ENCODE measurements at places on chromosomes 13 and 19.

DNA sequence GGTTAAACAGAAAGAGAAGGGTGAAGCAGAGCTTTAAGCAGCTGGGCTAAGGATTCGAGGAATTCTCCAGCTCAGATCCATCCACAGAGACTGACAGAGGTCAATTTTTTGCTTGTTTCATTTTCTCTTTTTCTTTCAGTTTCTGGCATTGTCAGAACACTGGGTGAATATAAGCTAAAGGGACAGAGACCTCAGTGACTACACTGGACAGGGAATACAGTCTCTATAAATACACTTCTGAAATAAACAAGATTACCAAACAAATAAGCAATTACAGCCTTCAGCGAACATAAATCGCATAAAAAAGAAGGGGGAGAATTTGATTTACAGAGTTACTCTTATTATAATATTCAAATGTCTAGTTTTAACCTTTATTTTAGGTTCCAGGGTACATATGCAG is 3.7 kb upstream of the ZNF441 start:
- DNase-seq, result no peak

GRCh38 chr13:19645000-19645399 is 11.5 kb downstream of the MPHOSPH8 start:
- DNase-seq, result no peak

- no peak for DNase-seq
These were observed 5.6 kb upstream of the CDC34 start for GRCh38 chr19:525857-526419.

GRCh38 chr19:52542984-52543664 is 15.7 kb downstream of the ZNF808 start:
- no peak for DNase-seq

- no peak for DNase-seq
These were observed 46.4 kb upstream of the ZNF536 start for GRCh38 chr19:30325676-30326392.

GRCh38 chr13:28583651-28584091 is 75.3 kb upstream of the POMP start:
- DNase-seq, result no peak

- no peak for DNase-seq
These were observed 752.8 kb downstream of the LIG4 start for GRCh38 chr13:107462501-107462900.

GRCh38 chr13:40241125-40241798 is 425.2 kb downstream of the FOXO1 start:
- no peak for DNase-seq

GRCh38 chr13:51584731-51585672 is 740 bp downstream of the WDFY2 start:
- peak; percentile 79 for DNase-seq

DNA sequence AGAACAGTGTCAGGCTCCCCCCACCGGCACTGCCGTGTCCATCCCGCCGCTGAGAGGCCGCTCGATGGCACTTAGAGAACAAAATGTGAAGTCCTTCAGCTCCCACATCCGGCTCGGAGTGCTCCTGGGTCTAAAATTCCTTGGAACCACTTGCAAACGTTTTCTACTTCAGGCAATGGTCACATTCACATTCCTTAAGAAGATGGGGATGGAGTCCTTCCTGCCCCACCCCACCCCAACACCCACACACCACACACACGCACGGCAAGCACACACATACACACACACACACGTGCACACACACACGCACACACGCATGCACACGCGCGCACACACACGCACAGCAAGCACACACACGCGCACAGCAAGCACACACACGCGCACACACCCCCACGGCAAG is 83.4 kb downstream of the SOX1 start:
- DNase-seq, result no peak

DNA sequence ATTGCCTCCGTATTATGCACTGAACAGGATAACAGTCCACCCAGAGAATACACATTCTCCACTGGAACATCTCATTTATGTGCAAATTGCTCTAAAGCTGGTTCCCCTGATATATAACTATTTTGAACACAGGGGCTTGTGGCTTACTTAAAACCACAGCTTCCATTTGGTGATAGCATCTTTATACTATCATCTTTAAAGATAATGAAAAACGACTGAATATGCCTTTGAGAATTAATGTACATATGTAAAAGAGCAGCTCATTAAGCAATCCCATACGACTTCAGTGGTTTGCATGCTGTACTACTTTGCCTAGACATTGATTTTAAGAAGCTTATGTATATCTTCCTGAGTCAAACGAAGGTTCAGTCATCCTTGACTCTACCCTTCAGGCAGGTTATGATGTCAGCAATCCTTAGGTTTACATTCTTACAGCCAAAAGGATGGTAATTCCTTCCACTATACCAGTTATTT is 40.8 kb downstream of the BRD4 start:
- no peak for DNase-seq

GRCh38 chr13:97477844-97478243 is 43.9 kb downstream of the RAP2A start:
- no peak for DNase-seq

DNA sequence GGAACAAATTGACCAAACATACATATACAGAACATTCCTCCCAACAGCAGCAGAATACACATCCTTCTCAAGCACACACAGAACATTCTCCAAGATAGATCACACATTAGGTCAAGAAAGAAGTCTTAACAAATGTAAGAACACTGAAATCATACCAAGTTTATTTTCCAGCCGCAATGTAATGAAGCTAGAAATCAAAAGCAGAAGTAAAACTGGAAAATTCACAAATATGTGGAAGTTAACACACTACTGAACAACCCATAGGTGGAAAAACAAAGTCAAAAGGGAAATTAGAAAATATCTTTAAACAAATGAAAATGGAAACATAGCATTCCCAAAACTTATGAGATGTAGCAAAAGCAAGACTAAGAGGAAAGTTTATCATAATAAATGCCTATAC is 692.6 kb downstream of the DIAPH3 start:
- no peak for DNase-seq

DNA sequence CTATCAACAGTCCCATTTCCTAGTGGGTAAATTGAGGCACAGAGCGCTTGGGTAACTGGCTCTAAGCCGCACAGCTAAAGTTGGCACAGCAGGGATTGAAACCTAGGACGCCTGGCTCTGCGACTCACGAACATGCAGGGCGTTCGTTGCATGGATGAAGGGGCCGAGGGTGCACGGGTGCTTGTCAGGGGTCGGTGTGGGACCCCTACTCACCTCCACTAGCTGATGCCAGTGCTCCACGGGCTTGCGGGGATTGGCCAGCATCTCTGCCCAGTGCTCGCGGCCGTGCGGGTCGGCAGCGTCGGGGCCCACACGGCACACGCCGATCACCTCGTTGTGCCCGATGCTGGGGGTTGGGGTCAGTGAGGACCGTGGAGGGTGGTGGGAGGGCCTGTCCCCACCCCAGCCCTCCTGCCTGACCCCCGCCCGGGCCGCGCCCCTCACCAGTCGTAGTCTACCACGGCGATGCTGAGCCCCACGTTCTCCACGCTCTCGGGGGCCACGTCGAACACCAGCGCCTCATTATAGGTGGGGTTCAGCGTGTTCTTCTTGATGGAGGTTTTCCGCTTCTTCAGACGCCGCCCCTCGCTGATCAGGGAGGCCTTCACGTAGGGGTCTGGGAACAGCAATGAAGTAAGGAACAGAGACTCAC is 14.6 kb downstream of the SYT3 start:
- no peak for DNase-seq

GRCh38 chr19:57903618-57904184 is 12.7 kb downstream of the ZNF417 start:
- DNase-seq, result no peak

GRCh38 chr13:97384371-97384770 is 49.6 kb upstream of the RAP2A start:
- DNase-seq, result no peak

DNA sequence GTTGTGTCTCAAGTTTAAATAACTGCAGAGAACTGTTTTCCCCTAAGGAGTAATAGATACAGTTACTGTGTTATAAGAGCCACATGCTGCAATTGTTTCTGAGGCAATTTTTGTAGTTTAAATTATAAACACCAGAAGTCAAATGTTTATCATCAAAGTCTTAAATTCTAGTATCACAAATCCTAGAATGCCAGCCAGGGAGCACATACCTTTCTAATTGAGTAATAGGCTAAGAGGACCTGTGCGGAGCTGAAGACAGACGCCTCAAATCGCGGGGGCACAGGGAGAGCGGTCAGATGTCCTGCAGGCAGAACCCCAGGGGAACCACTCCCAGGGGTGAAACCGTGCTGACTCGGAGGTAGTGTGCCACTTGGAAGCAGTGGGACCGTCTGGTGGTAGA is 65.2 kb upstream of the TNFRSF19 start:
- DNase-seq, result no peak

GRCh38 chr19:14402332-14403144 is 16.6 kb downstream of the DDX39A start:
- no peak for DNase-seq

GRCh38 chr19:16417660-16418596 is 53.8 kb downstream of the EPS15L1 start:
- DNase-seq, result peak; percentile 10

DNA sequence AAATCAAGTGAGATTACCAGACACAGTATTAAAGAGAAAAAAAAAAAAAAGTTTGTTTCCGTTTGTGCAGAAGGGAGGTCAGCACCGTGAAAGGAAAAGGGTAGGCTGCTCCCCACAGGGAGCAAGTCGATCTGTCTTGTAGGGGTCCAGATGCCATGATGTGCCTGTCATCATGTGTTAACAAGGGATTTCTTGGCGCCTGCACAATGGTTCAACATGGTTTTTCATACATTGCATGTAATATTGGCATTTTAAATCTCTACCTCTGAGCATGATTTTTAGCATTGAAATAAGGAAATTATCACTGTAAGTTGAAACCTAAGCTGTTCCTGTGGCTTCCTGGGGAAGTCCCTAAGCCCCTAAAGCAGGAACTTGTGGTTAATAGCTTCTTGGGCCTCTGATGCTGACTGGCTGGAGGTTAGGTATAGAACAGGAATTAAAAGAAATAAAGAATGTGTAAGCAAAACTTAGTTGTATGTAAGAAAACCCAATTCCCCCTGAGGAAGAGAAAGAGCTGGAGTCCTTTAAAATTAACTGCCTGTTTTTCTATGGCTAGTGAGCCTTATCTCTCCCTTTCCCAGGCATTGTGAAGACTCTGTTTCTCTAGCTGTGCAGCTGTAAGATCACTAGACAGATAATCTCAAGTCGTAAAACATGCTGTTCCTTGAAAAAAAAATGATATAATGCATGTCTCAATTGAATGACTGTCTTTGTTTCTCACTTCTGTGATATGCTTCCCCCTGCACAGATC is 7.4 kb upstream of the FCGBP start:
- no peak for DNase-seq

- no peak for DNase-seq
These were observed 16.9 kb downstream of the ZNF331 start for GRCh38 chr19:53554804-53555203.

- no peak for DNase-seq
These were observed 148.9 kb downstream of the USP12 start for GRCh38 chr13:27022571-27023311.

DNA sequence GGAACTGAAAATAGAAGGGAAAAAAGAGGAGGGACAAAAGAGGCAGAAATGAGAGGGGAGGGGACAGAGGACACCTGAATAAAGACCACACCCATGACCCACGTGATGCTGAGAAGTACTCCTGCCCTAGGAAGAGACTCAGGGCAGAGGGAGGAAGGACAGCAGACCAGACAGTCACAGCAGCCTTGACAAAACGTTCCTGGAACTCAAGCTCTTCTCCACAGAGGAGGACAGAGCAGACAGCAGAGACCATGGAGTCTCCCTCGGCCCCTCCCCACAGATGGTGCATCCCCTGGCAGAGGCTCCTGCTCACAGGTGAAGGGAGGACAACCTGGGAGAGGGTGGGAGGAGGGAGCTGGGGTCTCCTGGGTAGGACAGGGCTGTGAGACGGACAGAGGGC is at the start of gene CEACAM5:
TSS of gene CEACAM5 (plus strand) at position 146 of the 400 bp plus-strand sequence. CDS start at position 252, 106 bp downstream.
- DNase-seq, result no peak

- peak; percentile 67 for DNase-seq
These were observed at the start of gene TMEM145 for GRCh38 chr19:42313096-42313839. TSS of gene TMEM145 (plus strand) at chr19:42313309. CDS start at chr19:42313377, 68 bp downstream.

GRCh38 chr19:55597501-55597921 is 1.8 kb downstream of the FIZ1 start:
- DNase-seq, result no peak

- no peak for DNase-seq
These were observed 134.0 kb downstream of the COG6 start for GRCh38 chr13:39789451-39789850.

DNA sequence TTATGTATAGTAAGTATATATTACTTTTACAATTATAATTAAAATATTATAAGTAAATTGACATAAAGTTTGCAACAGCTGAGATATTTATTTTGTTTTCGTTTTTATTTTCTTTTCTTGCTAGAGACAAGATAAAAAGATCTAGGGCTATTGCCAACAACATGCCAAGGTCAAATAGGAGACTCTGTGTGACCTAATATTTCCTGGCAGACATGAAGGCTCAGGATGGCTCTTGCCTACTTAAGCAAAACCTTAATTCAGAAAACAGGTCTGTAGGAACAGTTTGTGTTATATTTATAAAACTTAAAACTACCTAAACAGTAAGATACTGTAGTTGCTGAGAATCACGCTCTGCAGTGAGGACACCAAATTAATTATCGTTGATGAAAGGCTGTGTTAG is 145.2 kb downstream of the RFC3 start:
- no peak for DNase-seq

GRCh38 chr13:87498681-87499080 is 172.5 kb upstream of the SLITRK5 start:
- DNase-seq, result no peak

DNA sequence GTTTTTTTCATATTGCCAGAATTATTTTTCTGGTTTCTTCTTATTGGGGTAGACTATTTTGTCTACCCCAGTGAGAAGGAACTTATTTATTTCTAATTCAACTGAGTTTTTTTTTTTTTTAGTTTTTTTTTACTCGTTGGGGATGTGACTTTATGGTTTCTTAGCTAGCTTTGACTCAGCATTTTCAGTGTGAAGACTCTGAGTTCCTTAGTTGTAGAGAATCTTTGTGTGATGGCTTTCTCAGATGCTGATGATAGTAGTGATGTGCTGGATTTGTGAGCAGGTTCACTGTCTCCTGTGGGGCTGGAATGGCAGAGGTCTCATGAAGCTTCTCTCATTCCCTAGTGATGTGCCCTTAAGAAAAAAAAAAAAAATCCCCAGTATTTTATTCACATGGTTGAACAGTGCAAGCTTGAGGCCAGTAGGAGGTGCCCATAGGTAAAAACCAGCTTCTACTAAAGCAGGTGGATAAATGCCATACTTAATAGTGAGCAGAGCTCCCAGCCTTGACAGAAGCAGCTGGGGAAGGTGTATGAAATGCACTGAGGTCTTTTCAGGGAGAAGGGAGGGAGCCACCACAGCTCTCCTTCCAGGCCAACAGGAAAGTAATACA is 106.2 kb upstream of the KLF5 start:
- no peak for DNase-seq

All from NCI-H2171 (cell line).